ENCODE measurements at places on chromosomes 11 and 22. TPM values are rescaled to one million over a fixed set of nuclear protein-coding genes. Genes with fewer than 3 reads are reported as not detected.

DNA sequence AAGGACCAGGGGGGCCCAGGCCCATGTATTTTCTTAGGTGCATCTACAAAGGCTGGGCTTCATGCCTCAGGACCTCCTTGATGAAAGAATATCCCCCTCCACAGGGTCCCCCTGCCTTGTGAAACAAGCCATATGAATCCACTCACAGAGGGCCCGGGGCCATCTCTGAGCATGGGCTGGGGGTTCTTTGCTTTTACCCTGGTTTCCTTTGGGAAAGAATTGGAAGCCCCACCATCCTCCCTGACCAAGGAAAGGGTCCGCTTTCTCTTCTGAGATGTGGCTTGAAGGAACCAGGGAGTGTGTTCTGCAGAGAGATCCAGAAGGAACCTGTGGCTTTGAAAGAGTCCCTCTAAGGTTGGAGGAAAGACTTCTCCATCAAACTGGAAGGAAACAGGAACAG lies 9.2 kb upstream of the ANO1 start:
- DNase-seq, result no peak

- DNase-seq, result no peak
These were observed 2.9 kb upstream of the CTSC start for GRCh38 chr11:88340366-88340935.

DNA sequence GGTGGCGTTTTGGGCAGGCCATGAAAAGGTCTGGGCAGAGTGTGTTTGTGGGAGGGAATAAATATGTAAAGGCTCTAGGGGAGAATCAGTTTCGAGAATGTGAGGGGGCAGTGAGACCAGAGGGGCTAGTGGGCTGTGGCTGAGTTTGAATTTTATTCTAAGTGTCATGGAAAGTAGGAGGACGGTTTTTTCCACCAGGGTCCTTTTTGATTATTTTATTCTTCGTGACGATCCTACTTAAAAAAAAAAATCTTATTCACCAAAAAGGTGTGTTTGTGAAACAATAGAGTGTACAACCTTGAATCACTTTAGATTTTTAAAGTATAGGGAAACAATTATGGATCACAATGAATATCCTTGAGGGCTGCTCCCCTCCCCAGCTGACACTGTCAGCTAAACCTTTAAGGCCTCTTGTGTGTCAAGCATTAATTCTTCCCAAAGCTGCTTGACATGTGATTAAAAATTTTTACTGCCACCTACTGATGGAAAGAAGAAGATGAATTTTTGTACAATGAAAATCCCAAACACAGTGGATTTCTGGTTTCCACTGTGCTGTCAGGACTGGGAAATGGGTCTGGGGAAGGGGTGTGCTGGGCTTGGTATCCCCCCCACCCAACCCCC lies 107.5 kb upstream of the OR4B1 start:
- no peak for DNase-seq

- no peak for DNase-seq
These were observed 121.8 kb upstream of the C11orf87 start for GRCh38 chr11:109300211-109300610.

Gene YWHAH
- total RNA-seq, result 48.9 TPM

GRCh38 chr11:30364139-30364836 lies 41.4 kb downstream of the ARL14EP start:
- DNase-seq, result no peak

GRCh38 chr11:114180301-114181055 lies 115.7 kb upstream of the NNMT start:
- DNase-seq, result no peak

- DNase-seq, result no peak
These were observed 16.9 kb upstream of the TMPRSS6 start for GRCh38 chr22:37126383-37126782.

GRCh38 chr22:46774980-46775849 lies 12.8 kb downstream of the TBC1D22A start:
- no peak for DNase-seq

GRCh38 chr11:12765428-12765827 lies 91.2 kb downstream of the TEAD1 start:
- no peak for DNase-seq

- no peak for DNase-seq
These were observed 83.1 kb upstream of the PRODH start for GRCh38 chr22:19019029-19019678.

Gene ZNRF3
- 0.69 TPM for total RNA-seq

- DNase-seq, result no peak
These were observed 1.6 kb downstream of the TRIM29 start for GRCh38 chr11:120136356-120136755.

Gene MRPL48
- 40.6 TPM for total RNA-seq

- DNase-seq, result no peak
These were observed 107.6 kb upstream of the ASPHD2 start for GRCh38 chr22:26321469-26321913.

Gene HSCB
- total RNA-seq, result 17.0 TPM

DNA sequence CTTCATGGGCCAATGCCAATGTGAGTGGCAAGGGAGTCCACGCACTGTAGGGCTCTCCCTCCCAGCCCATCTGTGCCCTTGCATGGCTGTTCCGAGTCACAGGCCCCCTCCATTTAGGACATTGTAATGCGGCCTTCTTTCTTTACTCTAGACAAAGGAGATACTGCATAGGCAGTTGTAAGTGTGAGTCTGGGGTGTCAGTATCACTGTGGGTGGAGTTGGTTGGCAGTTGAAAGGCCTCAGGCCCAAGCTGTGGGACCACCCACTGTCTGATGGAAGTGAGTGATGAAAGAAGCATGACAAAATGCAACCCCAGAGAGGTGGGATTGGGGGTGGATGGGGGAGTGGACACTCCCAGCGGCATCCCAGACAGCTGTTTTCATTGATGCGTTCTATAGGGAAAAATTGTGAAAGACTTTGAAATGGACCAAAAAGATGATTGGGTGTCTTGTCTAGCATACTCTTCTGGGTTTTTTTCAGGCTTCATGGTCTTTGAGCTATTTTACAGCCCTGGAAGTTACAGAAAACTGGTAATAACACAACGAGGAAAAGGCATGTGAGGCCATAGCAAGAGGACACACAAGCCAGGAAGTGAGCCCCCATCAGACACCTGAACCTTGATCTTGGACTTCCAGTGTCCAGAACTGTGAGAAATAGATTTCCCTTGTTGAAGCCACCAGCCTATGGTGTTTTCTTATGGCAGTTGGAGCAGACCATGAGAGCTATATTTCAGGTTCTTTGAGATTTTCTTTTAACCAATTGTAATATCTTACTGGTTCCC lies 114.6 kb downstream of the NECTIN1 start:
- DNase-seq, result no peak

Gene CHRM4
- total RNA-seq, result 0.42 TPM

DNA sequence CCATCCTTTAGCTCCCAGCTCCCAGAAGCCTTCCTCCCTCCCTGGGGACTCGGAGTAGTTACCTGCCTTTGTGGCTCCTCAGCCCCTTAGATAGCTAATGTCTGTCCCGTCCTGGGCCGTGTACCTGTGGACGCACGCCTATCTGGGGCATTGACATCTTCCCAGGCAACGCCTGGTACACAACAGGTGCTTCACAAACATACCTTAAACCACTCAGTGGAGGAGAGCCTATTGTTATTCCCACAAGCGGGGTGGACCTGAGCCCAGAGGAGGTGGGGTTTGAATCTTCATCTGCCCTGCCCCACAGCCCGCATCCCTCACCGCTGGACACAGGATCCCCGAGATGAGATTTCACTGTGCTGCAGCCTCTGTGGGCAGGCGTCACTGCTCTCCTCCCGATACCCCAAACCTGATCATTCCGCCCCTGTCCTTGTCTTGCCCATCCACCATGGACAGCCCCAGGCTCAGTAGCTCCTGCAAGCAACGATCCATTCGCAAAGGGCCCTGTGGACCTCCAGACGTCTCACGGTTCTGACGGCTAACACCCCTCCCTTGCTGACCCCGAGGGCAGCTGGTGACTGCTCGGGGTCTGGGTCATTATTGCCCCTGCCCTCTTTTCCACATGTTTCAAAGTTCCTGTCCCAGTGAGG lies 73.8 kb upstream of the SHISAL1 start:
- no peak for DNase-seq

DNA sequence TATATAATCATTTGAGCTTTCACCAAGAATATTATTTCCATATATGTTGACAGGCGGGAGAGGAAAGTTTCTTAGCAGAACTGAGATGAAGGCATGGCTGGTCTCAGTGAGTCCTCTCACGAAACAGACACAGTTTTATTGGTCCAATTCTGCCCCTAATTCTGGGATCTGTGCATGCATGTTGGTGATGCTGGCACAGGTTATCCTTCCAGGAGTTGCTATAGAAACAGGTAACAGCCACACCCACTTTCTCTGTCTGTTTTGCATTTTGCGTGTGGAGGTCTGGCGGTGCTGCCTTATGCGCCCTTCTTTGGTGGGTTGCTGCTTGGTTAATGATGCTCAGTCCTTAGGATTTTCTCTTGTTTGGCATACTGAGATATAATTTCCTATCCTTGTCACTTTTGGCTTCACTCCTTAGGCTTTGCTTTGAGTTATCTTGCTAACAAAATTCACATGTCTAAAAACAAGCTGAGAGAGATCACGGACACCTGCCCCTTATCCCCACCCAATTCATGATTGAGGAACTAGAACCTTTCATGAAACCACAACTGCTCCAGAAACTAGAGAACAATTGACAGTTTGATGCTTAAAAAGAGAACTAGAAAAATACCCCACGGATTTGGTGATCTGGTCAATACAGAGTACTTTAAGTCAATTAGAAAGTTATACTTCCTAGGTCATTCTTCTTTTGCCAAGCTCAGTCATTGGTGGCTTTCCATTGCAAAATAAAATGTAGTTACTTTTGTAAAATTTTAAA lies 189.3 kb downstream of the FAT3 start:
- DNase-seq, result no peak

Gene OR51I1
- total RNA-seq, result not detected

Gene RFPL3
- total RNA-seq, result not detected

Gene SMC1B
- total RNA-seq, result 0.13 TPM

- DNase-seq, result no peak
These were observed 21.2 kb upstream of the B3GAT1 start for GRCh38 chr11:134433251-134433650.

DNA sequence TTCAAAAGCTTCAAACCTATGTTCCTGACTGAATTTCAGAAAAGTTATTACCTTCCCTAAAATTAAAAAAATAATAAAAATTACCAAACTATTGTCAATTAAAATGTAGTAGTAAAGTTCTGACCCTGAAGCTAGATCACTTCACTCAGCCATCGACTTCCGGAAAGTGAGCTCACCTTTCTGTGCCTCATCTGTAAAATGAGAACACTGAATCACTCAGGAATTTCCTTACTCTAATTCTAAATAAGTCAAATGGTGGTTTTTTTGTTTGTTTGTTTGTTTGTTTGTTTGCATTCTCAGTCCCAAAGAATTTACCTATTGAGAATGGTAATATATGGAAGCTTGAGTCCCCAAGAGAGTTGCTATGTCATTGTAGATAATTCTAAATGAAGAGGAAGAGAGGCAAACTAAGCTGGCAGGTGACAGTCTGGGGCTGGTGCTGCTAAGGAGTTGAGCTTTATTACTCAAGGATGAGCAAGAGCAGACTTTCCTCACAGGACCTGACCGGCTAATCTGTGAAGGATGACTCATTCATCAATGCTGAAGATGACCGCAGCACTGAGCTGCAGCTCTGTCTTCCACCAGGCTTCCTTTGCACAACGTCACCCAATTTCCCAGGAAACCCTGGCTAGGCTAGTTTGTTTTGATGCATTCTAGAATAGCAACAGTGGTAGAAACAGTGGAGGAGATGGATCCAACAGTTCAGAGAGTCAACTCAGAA lies 248.8 kb downstream of the RAB38 start:
- DNase-seq, result no peak

Gene LDHA
- 282 TPM for total RNA-seq

DNA sequence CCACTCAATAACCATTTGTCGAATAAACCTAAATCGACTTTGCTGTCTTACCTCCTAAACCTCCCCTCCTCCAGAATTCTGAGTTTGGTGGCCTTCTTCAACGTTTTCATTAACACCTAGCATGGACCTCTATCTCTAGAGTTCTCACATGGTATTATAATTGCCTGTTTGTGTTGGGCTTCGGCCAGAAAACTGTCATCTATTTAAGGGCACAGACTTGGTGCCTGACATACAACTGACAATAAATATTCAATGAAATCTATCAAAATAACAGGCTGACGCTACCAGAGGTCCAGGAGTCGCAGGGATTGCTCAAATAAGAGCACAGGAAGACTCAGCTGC lies 687 bp downstream of the ALKBH8 start:
- DNase-seq, result no peak

Gene KCNK7
- 1.1 TPM for total RNA-seq
